ENCODE measurements at places on chromosomes 11 and 22. TPM values are rescaled to one million over a fixed set of nuclear protein-coding genes. Genes with fewer than 3 reads are reported as not detected.

CWC15 gene
- 40.3 TPM for total RNA-seq

GRCh38 chr22:21051831-21052400 lies 6.2 kb downstream of the LRRC74B start:
- no peak for DNase-seq

DNA sequence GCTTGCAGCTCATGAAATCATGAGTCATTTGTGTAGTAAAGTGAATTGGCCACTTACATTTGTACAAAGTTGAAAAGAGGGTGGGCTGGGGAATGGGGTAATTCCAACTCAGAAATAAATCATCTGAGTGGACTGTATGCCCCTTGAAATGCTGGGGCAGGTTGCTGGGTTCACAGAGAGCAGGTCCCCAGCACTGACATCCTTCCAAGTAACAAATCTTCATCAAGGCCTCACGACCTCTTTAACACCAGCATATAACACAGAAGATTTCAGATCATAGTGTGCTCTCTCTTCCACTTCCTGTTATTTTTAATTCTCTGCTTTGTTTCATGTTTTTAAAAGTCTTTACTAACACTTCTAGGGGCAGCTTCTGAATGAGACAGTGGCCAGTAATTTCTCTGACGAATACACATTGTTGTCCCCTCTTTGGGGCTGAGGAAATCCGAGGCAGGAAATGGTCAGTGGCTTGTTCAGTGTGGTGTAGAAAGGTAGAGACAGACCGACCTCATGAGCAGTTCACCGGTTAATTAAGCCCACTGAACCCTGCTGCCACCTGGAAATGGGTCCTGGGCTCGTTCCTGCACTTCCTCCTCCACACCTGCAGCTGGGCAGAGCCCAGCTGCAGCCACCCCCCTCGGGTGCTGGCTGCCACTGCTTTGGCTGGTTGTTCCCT lies 127.7 kb downstream of the MAML2 start:
- no peak for DNase-seq

DNA sequence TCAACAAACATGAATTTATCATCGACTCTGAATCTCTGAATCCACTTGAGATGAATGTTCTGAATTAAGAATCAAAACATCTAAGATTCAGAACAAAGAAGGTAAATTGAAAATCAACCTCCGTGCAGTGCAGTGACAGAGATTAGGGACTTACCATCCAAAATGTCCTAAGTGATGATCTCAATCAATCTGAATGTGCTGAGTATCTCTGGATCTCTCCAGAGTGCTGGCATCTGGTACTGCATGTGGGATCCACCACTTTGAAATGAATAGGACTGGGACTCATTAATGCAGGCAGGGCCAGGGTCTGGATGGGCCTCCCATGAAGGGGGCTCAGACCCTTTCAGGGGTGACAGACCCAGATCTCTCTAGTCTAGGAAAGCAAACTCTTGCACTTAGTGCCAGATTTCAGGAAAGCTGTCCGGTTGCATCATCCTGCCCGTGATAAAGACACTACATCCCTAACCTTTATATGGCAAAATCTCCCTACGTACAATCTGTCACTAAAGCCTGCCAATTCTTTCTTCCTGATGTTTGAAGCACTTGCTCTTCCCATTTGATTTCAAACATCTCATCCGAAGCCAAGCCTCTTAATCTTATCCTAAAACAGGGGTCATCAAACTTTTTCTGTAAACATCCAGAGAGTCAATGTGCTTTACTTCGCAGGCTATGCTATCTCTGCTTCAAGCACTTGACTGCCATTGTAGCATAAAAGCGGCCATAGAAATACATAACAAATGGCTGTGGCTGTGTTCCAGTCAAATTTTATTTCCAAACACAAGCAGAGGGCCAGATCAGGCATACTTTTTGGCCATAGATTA lies 263.3 kb downstream of the LARGE1 start:
- no peak for DNase-seq

DNA sequence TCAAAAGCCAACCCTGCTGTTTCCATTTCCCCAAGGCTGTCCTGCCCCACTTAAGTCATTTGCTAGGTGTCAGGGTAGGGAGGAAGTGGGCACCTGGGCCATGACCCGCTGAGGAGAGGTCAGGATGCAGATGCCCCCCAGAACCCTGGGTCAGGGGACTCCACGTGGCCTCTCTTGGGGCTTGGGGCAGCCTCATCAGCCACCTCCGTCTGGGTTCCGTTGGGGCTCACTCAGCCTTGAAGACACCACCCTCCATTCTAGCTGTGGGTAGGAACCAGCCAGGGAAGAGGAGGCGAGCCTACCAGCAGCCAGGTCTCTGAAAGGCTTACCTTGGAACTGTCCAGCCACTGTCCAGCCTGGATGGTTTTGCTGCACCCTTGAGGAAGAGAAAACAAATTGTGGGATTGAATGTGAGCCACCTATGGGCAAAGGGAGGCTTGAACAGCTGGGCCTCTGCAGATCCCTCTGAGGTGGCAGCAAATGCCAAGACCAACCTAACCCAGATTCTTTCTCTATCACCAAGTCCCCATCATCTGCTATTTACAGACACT lies 2.5 kb downstream of the APOL4 start:
- no peak for DNase-seq

ACTN3 gene
- total RNA-seq = 0.07 TPM

DNA sequence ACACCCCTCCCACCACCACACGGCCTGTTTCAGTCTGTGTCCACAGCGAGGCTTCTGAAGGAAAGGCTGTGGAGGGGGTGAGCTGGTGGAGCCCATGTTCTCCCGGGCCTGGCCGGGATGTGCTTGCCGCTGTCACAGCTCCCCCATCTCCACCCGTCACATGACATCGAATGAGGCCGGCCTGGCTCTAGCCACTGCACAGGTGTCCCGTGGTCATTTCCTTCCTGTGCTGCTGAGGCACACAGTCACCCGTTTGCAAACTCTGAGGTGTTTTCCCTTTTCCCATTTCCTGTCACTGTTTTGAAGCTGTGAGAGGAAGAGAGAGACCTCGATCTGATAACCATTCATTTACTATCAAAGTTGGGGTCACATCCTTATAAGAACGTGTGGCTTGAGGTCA lies 55.7 kb upstream of the CLDN5 start:
- DNase-seq = no peak

TMEM80 gene
- 8.4 TPM for total RNA-seq

ACO2 gene
- 84.5 TPM for total RNA-seq

GRCh38 chr11:57681168-57681567 lies 13.3 kb downstream of the ZDHHC5 start:
- no peak for DNase-seq

DNA sequence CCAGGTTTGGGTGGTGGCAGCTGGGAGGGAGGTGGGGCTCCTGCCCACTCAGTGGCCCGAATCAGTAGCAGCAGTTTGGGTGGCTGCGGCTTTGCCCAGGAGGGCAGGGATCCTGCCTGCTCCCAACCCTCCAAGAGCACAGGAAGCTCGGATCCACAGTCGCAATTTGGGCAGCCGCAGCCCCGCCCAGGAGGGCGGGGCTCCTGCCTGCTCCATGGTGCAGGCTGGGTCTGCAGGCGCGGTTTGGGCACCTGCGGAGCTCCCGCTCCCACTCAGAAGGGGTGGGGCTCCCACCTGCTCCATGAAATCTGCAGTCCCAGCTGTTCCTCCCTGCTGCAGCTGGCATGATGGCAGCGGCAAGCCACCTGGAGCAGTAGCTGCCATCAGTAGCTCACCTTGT lies 38.1 kb upstream of the CALCB start:
- DNase-seq = no peak

FAM180B gene
- not detected for total RNA-seq

GRCh38 chr22:35717572-35717971 lies at the start of gene APOL5:
Gene APOL5 (plus strand): TSS chr22:35717872. CDS start chr22:35717872, 0 bp downstream.
- no peak for DNase-seq

- no peak for DNase-seq
These were observed 5.5 kb downstream of the PRPF19 start for GRCh38 chr11:60900673-60901404.

DNA sequence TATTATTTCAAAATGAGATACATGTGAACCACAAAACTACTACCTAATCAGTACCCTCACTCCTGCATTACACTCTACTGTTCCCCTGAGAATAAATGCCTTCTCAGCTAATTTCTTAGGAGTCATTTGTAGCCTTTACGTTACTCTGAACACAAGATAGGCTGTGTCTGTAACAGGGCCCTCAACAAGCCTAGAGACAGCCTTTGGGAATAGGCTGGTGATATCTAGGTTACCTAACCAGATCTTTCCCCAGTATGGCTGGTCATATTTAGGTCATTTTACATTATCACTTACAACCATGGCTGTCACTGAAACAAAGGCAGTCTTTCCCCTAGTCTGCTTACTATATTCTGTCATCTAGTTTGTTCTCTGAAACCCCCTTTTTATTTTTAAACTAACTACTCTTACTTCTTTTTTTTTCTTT lies 14.2 kb downstream of the ATM start:
- DNase-seq = no peak

DNA sequence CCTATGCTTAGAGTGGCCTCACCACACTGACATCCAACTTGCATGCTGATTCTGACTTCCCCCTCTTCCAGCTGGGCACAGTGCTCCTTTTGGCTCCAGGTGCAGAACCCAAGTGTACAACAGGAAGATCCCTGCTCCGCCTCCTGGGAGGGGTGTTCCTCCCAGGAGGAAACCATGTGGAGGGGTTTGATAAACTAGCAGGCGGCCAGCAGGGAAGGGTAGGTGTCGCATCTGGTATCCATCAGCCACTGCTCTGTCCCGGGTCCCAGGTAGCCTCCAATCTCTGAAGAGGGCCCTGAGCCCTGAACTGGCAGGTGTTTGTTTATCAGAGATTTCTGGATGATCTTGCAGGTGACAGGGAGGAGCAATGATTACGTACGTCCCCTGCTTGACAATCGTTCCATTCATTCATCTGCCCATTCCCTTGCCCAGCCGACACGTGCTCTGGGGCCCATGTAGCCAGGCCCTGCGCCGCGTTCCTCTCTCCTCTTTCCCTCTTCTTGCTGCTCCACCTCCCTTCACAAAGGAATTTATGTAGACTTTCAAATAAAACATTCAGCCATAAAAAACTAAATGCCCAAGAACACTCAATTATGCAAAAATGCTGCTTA lies 41.2 kb upstream of the MICAL2 start:
- no peak for DNase-seq

MUC2 gene
- total RNA-seq = not detected

CPT1B gene
- total RNA-seq = 2.7 TPM

GRCh38 chr22:31343235-31344191 lies 2.6 kb downstream of the PATZ1 start:
- DNase-seq = no peak

- no peak for DNase-seq
These were observed 12.4 kb downstream of the DGCR8 start for GRCh38 chr22:20092477-20092854.

- DNase-seq = no peak
These were observed 85.8 kb upstream of the SC5D start for GRCh38 chr11:121206810-121207209.

DNA sequence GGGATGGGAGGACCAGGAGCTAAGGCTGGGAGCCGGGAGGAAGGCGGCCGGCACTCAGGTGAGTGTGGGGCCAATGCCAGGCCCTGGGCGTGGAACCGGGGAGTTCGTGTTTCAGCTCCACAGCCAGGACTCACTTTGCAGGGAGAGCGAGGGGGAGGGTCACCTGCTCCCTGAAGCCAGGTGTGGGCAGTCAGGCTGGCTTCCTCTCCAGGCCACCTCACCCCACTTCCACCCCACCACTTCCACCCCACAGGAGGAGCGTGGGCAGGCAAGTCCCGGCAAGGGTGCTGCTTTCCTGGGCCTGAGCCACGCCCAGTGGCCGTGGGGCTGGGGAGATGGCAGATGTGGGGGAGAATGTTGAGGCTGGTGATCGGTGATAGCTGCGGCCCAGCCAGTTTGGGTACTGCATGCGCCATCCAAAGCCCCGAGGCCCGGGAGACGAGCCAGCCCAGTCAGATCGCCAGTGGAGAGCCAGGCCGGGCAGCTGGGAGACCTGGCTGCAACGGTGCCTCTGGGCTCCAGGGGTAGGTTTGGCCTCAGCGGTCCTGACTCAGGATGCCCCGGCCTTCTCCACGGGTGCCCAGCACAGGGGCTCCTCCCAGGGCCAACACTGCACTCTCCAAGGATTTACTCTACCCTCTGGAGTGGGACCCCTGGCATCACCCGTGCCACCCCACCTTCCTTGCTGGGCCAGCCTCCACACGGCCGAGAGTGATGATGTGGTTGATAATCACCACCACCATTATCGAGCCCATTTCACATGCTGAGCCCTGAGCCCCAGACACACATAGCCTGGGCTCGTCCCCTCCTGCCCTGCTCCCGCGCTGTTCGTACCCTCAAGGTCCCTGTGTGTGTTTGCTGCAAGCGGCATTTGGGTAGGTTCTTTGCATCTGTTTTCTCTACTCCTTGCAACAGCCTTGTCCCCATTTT lies 93.8 kb downstream of the WNT7B start:
- no peak for DNase-seq

CD3D gene
- total RNA-seq = not detected

- no peak for DNase-seq
These were observed 688.9 kb downstream of the KCNA4 start for GRCh38 chr11:29327891-29328290.

PLAAT5 gene
- not detected for total RNA-seq

KRTAP5-11 gene
- not detected for total RNA-seq

GTSE1 gene
- total RNA-seq = 15.4 TPM

KCNK4 gene
- total RNA-seq = not detected

GRCh38 chr22:38549101-38549894 lies 20.7 kb downstream of the DMC1 start:
- DNase-seq = no peak

Data from pulmonary artery endothelial cell (primary cell).